ENCODE measurements at places on chromosomes 3 and 15.

DNA sequence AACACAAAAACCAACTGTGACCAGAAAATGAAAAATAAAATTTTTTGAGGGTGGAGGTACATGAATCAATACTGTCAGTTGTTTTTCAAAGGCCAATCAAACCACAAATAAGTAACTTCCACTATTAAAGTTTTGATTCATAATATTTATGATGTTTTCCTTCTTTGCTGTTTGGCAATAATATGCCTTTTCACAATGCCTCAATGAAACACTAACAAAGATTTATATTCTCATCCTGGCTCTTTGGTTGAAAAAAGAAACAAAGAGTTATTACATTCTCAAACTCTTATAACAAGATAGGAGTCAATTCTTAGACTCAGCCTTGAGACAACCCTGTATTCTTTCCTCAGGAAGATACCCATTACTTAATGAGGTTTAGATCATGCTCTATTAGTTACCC, 63.1 kb downstream of the C3orf70 start:
- no peak for DNase-seq

GRCh38 chr15:53434174-53434678, 325.2 kb downstream of the WDR72 start:
- DNase-seq: no peak

GRCh38 chr3:189914799-189915198, 205.9 kb downstream of the P3H2 start:
- no peak for DNase-seq

DNA sequence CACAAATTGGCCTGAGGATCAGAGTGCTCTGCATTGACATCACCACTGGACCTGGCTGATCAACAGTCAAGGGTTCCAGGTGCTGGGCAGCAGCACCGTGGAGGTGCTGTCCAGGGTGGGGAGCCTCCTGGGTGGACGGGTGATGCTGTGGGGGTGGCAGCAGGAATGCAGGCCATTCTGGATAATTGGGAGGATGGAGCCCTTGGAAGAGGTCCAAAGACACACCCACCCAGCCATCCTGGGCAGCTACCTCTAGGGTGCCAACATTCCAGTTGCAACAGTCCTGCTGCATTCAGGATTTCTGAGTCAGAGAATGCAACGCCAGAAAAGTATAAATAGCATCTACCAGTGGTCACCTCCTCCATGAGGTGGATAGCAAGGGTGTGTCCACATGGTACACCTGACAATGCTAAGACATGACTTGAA, 26.8 kb downstream of the STARD5 start:
- DNase-seq: no peak

DNA sequence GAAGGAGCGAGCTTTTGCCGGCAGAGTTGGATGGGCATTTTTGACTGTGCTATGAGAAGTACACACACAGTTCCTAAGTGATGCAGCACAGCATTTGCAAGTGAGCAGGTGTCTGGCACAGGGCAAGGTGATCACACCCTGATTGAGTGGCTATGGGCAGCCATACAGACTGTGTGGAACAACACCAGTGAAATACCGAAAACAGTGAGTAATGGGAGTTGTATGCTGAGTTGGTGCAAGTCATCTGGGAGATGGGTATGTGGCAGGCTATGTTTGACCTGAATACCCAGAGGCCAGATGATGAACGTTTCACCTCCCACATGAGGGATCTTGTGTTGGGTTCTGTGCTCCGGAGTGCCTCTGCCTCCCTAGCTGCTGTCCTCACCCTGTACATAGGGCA, 53.5 kb upstream of the TIPARP start:
- DNase-seq: no peak

GRCh38 chr15:35630532-35630931, 84.6 kb upstream of the DPH6 start:
- no peak for DNase-seq

GRCh38 chr3:11136116-11136515, 18.2 kb upstream of the HRH1 start:
- DNase-seq: no peak

Data from SJCRH30 (cell line).